Stimulated activated effector memory CD8-positive, alpha-beta T cell treated with anti-CD3 and anti-CD28 coated beads, Interleukin-12 subunit alpha, Interleukin-12 subunit beta, amount 100 ng/mL, for 72 hours (primary cell): ENCODE measurements at places on chromosomes 11 and 22.

DNA sequence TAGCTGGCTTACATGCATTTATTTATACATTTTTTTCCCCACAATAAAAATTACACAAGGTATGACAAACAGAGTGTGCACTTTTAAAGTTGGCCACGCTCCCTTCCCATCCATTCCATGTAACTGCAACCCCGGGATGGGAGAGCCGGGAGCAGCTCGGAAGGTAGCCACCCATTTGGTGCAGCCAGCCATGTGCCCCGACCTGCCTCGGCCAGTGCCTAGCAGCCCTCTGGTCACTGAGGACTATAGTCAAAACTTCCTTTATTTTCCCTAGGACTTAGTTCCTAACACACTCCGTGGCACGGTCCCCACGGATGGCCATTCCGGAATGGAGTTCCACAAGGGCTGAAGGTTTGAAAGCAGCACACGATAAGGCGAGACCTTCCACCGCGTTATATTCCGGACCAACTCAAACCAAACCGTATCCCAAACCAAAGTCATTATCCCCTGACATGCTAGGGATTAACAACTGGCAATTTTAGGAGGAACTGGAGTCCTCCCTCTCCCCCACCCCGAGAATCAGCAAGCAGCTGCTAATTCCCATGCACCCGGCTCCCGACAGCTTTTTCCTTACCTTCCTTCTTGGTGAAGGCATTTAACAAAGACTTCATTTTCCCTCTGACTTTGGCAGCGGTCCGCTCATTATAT is 426.4 kb downstream of the SHANK2 start:
- no peak for DNase-seq

GRCh38 chr11:108392353-108392752 is 75.0 kb downstream of the C11orf65 start:
- DNase-seq: no peak

- DNase-seq: no peak
Observed at GRCh38 chr11:45347348-45348082, 61.4 kb upstream of the SYT13 start.

DNA sequence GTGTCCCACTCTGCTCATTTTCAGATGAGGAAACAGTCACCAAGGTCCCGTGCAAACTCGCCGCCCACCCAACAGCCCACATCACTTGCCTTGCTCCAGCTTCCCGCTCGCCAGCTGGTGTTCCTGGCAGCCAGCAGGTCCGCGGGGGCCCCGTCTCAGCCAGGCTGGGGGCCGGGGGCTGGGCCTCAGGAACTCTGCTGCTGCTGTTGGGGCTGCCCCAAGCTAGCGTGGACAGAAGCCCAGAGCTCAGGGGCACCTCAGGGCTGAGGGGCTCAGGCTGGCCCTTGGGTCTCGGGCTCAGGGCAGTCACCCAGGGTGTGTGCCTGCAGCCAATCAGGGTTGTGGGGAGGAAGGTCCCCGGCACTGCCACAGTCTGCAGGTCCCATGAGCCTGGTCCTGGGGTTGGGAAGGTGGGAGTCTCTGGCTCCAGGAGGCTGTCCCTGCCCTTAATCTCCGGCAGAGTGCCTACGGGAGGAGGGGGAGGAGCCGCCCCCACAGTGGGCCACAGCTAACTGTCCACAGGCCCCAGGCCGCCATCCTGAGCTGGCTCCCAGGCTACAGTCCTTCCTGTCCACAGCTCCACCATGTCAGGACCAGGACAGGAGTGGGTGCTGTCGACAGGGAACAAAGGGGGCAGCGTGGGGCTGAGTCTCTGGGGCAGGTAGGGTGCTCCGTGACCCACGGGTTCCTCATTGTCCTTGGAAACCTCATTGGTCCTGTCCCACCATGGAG is 65.2 kb downstream of the ARFGAP3 start:
- no peak for DNase-seq

DNA sequence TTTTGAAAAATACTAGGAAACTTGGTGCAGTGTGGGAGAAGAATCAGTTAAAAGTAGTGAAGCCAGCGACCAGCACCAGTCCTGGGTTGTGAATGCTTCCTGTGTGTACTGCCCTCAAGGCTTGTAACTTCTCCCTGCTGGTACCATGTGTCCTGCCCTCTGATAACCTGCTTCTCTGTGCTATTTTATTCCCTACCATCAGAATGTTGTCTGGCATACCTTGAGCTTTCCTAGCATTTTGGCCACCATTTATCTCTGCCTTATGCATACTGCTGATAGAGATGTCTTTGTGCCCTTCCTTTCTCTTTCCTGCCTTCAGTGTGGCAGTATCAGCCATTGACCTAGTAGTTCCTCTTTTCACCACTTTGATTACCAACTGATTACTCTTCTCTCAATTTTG is 2.0 kb downstream of the GTF2H1 start:
- no peak for DNase-seq

GRCh38 chr22:46763051-46763705 is 728 bp downstream of the TBC1D22A start:
- DNase-seq: no peak
